ENCODE measurements at places on chromosomes 1 and 21. TPM values are rescaled to one million over a fixed set of nuclear protein-coding genes. Genes with fewer than 3 reads are reported as not detected.
A peak's percentile ranks its signal among the peaks of the same experiment; 100 is the strongest.

- peaks cover 8% of the 10 kb centered on the region for H3K4me1 ChIP-seq
- peak; percentile 21 for DNase-seq
- H3K27me3 ChIP-seq: no peaks in the 10 kb centered on the region
These were observed 228.9 kb upstream of the ADGRL4 start for GRCh38 chr1:79235301-79236002.

DNA sequence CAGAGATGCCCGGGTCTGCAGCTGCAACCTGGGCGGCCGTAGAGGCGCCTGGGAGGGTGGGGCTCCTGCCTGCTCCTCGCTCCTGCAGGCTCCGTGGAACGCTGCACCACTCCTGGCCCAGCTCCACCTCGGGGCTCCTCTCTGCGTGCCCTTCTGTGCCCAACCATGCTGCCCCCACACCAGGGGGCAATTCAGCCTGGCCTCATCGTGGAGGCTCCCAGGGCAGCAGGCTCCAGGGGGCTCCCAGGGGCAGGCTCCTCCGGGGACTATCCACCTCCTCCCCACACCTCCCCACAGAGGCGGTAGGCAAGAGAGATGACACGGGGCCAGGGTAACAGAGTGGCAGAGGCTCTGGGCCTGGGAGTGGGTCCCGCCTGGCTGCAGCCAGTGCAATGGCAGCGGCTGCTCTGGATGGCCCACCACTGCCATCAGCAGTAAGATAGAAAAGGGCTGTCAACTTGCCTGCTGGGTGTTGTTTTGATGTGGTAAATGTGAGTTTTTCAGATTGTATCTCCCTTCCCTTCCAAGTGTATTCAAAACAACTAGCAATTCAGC, 22.4 kb upstream of the LRRC8C start:
- H3K4me3 ChIP-seq: no peak overlapping the region
- peaks cover 13% of the 10 kb centered on the region for H3K4me1 ChIP-seq
- no peak for DNase-seq
- H3K27ac ChIP-seq: no peak overlapping the region
- no peaks in the 10 kb centered on the region for H3K36me3 ChIP-seq

DNA sequence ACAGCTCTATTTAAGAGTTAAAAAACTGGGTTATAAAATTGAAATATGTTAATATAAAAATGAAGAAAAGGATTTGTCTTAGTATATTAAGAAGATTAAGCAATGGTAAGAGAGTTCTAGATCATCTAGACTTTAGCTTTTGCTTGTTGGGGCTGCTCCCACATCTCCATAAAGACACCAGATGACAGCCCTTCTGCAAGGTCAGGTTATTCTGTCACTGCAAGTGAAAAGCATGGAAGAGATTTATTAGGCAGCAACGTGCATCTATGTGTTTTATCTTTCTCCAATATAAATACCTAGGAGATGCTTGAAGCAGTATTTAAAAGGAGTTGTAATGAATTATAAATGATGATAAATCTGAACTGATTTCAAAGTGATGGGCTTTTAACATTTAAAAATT, 1560.4 kb downstream of the AMY1C start:
- no peak overlapping the region for H3K4me3 ChIP-seq
- DNase-seq: no peak
- no peaks in the 10 kb centered on the region for H3K36me3 ChIP-seq
- no peaks in the 10 kb centered on the region for H3K4me1 ChIP-seq
- H3K27me3 ChIP-seq: no peaks in the 10 kb centered on the region

- no peak overlapping the region for H3K27ac ChIP-seq
- no peak for DNase-seq
- no peaks in the 10 kb centered on the region for H3K4me1 ChIP-seq
- no peak overlapping the region for H3K4me3 ChIP-seq
These were observed 35.3 kb upstream of the TENT5B start for GRCh38 chr1:27047914-27048313.

GRCh38 chr1:205664399-205665017, 15.8 kb downstream of the SLC45A3 start:
- no peaks in the 10 kb centered on the region for H3K36me3 ChIP-seq
- H3K27ac ChIP-seq: no peak overlapping the region
- no peak overlapping the region for H3K4me3 ChIP-seq

GRCh38 chr21:35974775-35975174, 85.6 kb downstream of the SETD4 start:
- H3K27ac ChIP-seq: no peak overlapping the region
- no peaks in the 10 kb centered on the region for H3K4me1 ChIP-seq
- H3K27me3 ChIP-seq: no peaks in the 10 kb centered on the region

GRCh38 chr1:246795906-246796694, 71.9 kb downstream of the SCCPDH start:
- no peak for DNase-seq
- H3K36me3 ChIP-seq: no peaks in the 10 kb centered on the region
- H3K27ac ChIP-seq: no peak overlapping the region
- peaks cover 7% of the 10 kb centered on the region for H3K4me1 ChIP-seq

DNA sequence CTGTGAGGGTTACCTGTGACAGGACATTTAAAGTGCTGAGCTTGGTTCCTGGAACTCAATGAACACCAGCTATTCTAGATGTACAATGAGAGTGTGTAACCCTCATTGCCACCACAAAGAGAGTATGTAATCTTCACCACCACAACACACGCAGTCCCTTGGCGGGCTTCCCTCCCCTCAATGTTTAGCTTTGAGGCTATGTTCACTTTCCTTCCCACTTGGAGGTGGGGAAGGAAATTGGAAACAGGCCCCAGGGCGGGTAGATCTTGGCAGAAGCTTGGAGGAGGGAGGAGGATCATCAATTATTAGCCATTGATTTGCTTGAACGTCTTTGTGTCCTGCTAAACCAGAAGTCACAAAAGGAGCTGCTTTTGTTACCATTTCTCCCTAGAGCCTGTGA, 8.3 kb upstream of the COL16A1 start:
- H3K27me3 ChIP-seq: no peaks in the 10 kb centered on the region
- no peak for DNase-seq
- H3K36me3 ChIP-seq: no peaks in the 10 kb centered on the region
- no peak overlapping the region for H3K4me3 ChIP-seq

GRCh38 chr1:235557495-235557894, 53.2 kb upstream of the B3GALNT2 start:
- no peak overlapping the region for H3K4me3 ChIP-seq
- no peak for DNase-seq
- no peaks in the 10 kb centered on the region for H3K4me1 ChIP-seq
- no peak overlapping the region for H3K27ac ChIP-seq

DNA sequence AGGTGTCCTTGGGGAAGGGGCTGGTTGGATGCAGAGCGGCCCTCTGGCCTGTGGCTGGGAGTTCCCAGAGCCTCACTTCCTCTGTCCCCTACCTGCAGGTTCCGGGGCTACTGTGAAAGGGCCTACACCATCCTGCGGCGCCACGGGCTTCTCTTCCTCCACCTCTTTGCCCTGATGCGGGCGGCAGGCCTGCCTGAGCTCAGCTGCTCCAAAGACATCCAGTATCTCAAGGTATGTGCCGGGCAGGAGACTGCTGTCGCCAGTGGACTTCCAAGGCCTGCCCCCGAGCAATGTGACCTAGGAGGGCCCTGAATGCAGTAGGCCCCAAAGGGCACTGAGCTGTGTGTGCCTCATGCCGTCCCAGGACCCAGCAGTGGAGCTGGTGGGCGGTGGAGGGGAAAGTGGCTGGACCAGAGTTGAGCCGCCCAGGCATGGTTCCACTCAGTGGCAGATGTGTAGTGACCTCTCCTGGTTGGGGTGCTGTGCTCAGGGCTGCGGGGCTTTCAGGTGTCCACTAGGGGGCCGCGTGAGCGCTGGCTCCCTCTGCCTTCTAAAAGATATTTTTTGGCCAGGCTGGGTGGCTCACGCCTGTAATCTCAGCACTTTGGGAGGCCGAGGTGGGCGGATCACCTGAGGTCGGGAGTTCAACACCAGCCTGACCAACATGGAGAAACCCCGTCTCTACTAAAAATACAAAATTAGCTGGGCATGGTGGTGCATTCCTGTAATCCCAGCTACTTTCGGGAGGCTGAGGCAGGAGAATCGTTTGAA, 73.4 kb downstream of the PIK3CD start:
- H3K36me3 ChIP-seq: peaks cover 9% of the 10 kb centered on the region
- no peak overlapping the region for H3K27ac ChIP-seq
- no peaks in the 10 kb centered on the region for H3K4me1 ChIP-seq
- H3K27me3 ChIP-seq: no peaks in the 10 kb centered on the region
- H3K4me3 ChIP-seq: no peak overlapping the region

DNA sequence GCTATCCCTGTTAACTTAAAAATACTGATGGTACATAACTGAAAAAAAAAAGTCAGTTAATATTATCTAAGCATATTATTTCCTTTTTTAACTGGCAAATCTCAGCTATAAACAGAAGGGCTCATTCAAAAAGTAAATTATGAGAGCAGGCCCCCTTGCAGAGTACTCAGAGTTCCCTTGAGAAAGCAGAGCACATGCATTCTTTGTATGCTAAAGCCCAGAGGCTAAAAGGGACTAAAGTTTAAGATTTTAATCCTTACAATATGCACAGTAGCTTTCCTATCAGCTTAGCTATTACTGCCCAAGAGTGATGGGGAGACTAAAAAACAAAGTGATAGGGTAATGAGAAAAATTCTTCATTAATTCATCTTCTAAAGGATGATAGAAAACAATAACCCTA, 18.5 kb downstream of the SLC16A1 start:
- H3K27me3 ChIP-seq: no peaks in the 10 kb centered on the region
- peaks cover 38% of the 10 kb centered on the region for H3K4me1 ChIP-seq
- H3K36me3 ChIP-seq: no peaks in the 10 kb centered on the region
- H3K4me3 ChIP-seq: no peak overlapping the region
- H3K27ac ChIP-seq: peak overlapping the region; percentile 73
- DNase-seq: no peak

- peaks cover 8% of the 10 kb centered on the region for H3K4me1 ChIP-seq
- no peaks in the 10 kb centered on the region for H3K36me3 ChIP-seq
- no peak overlapping the region for H3K27ac ChIP-seq
- peaks cover 3% of the 10 kb centered on the region for H3K27me3 ChIP-seq
These were observed 7.3 kb upstream of the LRRC71 start for GRCh38 chr1:156912861-156913808.

DYRK3 gene
- total RNA-seq: 21.2 TPM

GRCh38 chr21:35051287-35051818, 2.3 kb upstream of the RUNX1 start:
- H3K27me3 ChIP-seq: peaks cover 96% of the 10 kb centered on the region
- no peak overlapping the region for H3K4me3 ChIP-seq
- DNase-seq: peak; percentile 73
- no peak overlapping the region for H3K27ac ChIP-seq
- H3K4me1 ChIP-seq: no peaks in the 10 kb centered on the region

DNA sequence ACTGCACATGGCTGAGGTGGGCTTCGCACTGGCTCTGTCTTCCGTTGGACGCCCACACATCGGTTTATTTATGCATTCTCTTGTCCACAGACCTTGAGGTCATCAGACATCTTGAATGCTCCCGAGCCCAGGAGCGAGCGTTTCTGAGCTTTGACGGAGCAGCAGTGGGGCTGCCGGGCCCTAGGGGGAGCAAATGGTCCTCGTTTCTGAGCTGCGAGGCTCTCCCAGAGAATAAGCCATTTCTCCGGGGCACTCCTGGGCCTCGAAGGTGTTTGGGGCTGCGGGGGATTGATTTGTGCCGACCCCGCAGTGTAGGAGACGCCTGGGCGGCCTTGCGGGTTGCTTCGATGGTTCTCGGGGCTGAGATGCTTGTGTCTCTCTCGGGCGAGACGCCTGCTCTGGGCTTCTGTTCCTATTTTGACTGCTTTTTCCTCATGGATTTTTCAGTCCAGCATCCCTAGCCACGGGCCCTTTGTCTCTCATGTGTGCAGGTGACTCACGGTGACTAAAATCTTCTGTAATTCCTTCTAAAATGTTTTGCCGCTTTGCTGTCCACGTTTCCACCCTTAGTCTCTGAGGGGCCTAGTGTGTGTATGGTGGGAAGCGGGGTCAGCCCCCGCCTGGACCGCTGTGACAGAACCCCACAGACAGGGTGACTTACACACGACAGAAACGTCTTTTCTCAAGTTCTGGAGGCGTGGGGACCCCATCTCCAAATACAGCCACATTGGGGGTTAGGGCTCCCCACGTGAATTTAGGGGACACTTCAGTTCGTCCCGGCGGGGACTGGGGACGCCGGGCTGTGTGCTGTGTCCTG, 62.1 kb downstream of the FAAP20 start:
- peak overlapping the region; percentile 74 for H3K27ac ChIP-seq
- H3K36me3 ChIP-seq: no peaks in the 10 kb centered on the region
- H3K27me3 ChIP-seq: no peaks in the 10 kb centered on the region
- H3K4me3 ChIP-seq: peak overlapping the region; percentile 25
- peaks cover 44% of the 10 kb centered on the region for H3K4me1 ChIP-seq

SLC30A2 gene
- total RNA-seq: 1.3 TPM

GRCh38 chr1:235954306-235955283, 87.9 kb upstream of the LYST start:
- no peaks in the 10 kb centered on the region for H3K4me1 ChIP-seq
- H3K27ac ChIP-seq: no peak overlapping the region
- no peak overlapping the region for H3K4me3 ChIP-seq
- no peak for DNase-seq
- H3K27me3 ChIP-seq: no peaks in the 10 kb centered on the region

DNA sequence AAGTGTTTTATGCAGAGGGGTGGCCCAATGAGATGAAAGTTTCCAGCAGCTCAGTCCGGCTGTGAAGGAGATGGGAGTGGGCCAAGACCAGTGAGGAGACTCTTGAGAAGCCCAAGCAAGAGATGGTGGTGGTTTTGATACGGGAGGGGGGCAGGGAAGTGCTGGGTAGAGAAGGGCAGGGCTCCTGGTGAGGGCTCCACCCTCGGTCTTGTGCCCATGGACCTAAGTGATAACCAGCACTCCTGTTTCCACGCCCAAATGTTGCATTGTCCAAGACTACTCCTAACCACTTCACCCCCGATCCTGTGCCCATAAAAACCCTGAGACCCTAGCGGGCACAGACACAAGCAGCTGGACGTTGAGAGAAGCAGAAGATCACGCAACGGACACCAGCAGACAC, 140.9 kb downstream of the MIS18A start:
- H3K27me3 ChIP-seq: no peaks in the 10 kb centered on the region
- H3K27ac ChIP-seq: no peak overlapping the region
- no peak for DNase-seq
- H3K4me1 ChIP-seq: peaks cover 6% of the 10 kb centered on the region
- no peaks in the 10 kb centered on the region for H3K36me3 ChIP-seq

DNA sequence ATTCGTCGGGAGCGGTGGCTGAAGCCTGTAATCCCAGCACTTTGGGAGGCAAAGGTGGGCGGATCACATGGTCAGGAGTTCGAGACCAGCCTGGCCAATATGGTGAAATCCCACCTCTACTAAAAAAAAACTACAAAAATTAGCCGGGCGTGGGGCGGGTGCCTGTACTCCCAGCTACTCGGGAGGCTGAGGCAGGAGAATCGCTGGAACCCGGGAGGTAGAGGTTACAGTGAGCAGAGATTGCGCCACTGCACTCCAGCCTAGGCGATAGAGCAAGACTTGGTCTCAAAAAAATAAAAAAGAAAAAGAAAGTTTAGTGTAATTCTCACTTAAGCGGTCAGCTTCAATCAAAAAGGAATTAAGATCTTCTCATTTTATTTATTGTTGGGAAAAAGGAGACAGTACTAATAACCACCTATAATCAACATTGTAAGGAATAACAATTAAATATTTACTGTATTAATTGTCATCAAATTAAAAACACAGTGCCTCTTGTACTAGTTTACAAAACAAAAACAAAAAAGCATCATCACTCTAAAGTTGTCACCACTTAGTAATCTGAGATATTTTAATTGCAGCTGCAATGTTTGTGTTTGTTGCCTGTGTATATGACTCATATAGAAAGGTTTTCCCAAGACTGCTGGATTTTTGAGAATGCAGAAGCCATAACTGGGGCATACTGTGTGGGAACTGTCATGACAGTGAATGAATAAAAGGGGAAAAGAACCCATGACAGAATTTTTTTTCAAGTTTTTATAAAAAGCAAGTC, 3.7 kb downstream of the FBXO42 start:
- H3K27ac ChIP-seq: no peak overlapping the region
- H3K4me3 ChIP-seq: no peak overlapping the region
- H3K27me3 ChIP-seq: no peaks in the 10 kb centered on the region
- DNase-seq: no peak
- peaks cover 12% of the 10 kb centered on the region for H3K4me1 ChIP-seq
